ENCODE measurements at places on chromosomes 1 and 21. TPM values are rescaled to one million over a fixed set of nuclear protein-coding genes. Genes with fewer than 3 reads are reported as not detected.

- no peak overlapping the region for H3K27ac ChIP-seq
- no peaks in the 10 kb centered on the region for H3K4me1 ChIP-seq
- H3K27me3 ChIP-seq: no peaks in the 10 kb centered on the region
- H3K36me3 ChIP-seq: no peaks in the 10 kb centered on the region
These were observed 111.0 kb downstream of the PGBD5 start for GRCh38 chr1:230315099-230315498.

DNA sequence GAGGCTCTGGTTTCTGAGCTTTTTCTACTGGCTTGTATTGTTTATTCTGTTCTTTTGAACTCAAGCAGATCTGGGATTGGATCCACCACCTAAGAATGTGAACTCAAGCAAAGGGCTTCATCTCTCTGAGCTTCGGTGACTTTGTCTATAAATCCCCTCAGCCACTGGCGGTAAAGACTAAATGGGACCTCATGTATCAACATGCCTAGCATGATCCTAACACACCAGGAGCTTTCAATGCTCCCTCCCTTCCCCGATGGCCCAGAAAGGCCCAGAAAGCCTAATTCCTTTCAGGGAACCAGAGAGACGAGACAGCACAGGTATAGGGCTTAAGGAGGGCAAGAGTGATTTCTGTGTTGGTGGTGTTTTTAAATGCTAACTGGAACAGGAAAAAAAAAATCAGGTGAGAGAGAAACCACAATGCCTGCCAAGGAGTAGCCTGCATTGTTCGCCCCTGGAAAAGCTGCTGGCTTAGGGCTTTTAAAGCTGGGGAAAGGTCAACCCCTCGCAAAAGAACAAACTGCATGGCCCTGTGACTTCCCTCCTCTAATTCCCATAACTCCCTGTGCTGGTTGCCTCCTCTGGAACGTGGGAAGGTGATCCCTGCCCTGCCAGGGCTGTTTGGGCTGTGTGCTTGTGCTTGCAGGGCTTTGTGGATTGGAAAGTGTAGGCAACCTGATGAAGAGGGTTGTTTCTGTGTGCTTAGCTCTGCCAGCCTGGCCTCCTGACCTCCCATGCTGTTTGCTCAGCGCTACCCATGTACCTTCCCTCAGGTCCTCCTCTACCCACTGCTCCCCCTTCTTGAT lies 147.0 kb downstream of the PLPP3 start:
- no peak overlapping the region for H3K27ac ChIP-seq
- no peak overlapping the region for H3K4me3 ChIP-seq
- no peak for DNase-seq
- no peaks in the 10 kb centered on the region for H3K36me3 ChIP-seq
- H3K27me3 ChIP-seq: no peaks in the 10 kb centered on the region

GRCh38 chr1:222171005-222171404 lies 376.9 kb downstream of the HHIPL2 start:
- H3K27ac ChIP-seq: no peak overlapping the region
- no peaks in the 10 kb centered on the region for H3K4me1 ChIP-seq
- no peak overlapping the region for H3K4me3 ChIP-seq
- H3K27me3 ChIP-seq: no peaks in the 10 kb centered on the region
- DNase-seq: no peak
- no peaks in the 10 kb centered on the region for H3K36me3 ChIP-seq

DNA sequence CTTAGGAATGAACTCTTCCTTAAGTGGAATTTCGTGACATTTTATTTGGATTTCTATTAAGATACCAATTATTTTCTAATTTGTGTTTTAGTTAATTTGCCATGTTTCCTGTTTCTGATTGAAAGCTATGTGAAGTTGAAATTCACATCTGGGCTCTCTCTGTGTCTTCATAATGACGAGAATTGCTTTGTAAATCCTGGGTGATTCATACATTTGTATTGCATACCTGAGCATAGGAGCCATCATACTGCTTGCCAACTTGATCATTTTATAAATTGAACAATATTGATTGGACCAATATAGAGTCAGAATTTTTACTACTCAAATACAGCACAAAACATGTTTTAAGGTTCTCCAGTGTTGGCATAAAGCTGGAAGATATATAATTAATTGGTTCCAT lies 817.9 kb downstream of the BRINP3 start:
- H3K36me3 ChIP-seq: no peaks in the 10 kb centered on the region
- DNase-seq: no peak
- H3K27me3 ChIP-seq: no peaks in the 10 kb centered on the region
- H3K27ac ChIP-seq: no peak overlapping the region
- H3K4me3 ChIP-seq: no peak overlapping the region

LMO4 gene
- 65.6 TPM for total RNA-seq

DNA sequence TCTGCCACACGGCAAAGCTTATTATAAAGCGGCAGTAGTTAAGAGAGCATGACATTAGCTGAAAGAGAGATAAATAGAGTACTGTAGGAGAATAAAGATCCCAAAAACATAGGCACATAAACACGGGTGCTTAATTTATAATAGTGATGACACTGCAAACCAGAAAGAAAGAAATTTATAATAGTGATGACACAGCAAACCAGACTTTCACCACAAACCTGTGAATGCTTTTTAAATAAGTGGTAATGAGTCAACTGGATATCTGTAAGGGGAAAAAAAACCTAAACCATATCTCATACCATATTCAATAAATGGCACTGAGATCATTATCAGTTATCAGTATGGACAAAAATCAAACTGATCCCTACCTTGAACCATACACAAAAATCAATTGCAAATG lies 25.5 kb downstream of the USP1 start:
- no peaks in the 10 kb centered on the region for H3K27me3 ChIP-seq
- no peaks in the 10 kb centered on the region for H3K36me3 ChIP-seq
- H3K4me3 ChIP-seq: no peak overlapping the region
- no peak overlapping the region for H3K27ac ChIP-seq

Measured in testis (tissue), 5 donors.